ENCODE measurements at places on chromosomes 12 and 14.

GRCh38 chr12:123263196-123263817, 8.3 kb downstream of the CDK2AP1 start:
- no peak for DNase-seq

- DNase-seq = no peak
Measured at GRCh38 chr12:2111826-2112225, 59.0 kb downstream of the CACNA1C start.

GRCh38 chr12:131799828-131800593, 28.2 kb upstream of the MMP17 start:
- no peak for DNase-seq

DNA sequence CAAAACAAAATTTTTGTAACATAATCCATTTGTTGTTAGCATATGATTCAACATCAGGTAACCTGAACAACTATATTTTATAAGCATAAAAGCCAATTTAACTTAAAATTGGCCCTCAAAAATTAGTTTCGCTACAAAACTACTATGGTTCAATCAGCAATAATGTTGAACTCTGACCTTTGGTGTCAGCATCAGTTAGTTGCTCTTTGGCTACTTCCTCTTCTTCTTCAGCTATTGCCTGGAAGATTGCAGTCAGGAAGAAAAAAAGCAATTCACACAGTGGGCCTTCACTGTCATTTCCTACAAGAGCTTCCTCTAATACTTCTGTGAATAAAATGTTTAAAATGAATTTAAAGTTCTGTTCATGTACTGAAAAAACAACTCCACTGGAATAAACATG, 78.2 kb upstream of the CFL2 start:
- DNase-seq = no peak

- no peak for DNase-seq
Measured at GRCh38 chr12:13784504-13784903, 196.9 kb downstream of the GRIN2B start.

DNA sequence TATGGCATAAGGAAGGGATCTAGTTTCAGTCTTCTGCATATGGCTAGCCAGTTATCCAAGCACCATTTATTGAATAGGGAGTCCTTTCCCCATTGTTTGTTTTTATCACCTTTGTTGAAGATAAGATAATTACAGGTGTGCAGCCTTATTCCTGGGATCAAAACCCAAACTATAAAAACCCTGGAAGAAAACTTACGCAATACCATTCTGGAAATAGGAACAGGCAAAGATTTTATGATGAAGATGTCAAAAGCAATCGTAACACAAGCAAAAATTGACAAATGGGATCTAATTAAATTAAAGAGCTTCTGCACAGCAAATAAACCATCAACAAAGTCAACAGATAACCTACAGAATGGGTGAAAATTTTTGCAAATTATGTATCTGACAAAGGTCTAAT, 128.5 kb upstream of the DCN start:
- DNase-seq = no peak

GRCh38 chr14:90453401-90453951, 56.6 kb downstream of the CALM1 start:
- DNase-seq = no peak

GRCh38 chr12:91017511-91018263, 12.9 kb upstream of the EPYC start:
- no peak for DNase-seq

GRCh38 chr12:57758552-57759359, 3.9 kb downstream of the MARCHF9 start:
- DNase-seq = no peak

DNA sequence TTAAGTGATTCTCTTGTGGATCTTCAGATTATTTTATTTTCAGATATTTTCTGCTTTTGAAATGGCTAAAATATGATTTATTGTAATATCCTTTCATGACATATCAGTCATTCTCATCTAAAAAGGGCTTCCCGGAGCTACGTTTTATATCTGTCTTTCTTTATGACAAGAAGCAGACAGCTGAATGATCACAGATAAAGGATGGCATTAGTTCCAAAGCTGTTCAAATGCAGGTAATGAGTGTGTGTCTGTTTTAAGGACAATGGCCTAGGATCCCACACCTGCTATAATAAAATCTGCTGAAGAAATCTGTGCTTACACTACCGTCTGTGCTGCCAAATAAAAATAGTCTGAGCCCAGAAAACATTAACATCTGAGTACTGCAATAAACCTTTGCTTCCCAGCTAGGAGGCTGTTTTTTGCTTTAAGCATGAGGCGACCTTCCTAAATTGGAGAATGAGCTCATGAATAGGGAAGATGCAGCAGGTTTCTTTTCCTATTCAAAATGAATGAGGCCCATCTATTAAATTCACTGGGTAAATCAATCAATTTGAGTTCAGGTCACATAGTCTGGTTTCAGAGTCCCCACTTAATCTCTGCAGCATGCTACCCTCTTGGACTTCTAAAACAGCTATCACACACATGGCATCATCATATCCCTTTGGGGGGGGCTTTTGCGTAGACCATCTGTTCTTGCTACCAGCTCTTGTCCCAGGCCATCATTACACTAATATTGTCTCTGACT, 498.5 kb downstream of the NELL2 start:
- DNase-seq = peak; percentile 35

GRCh38 chr14:100032738-100033137, 32.5 kb upstream of the EVL start:
- DNase-seq = no peak

GRCh38 chr12:109821968-109822367, 11.2 kb downstream of the TRPV4 start:
- DNase-seq = no peak

DNA sequence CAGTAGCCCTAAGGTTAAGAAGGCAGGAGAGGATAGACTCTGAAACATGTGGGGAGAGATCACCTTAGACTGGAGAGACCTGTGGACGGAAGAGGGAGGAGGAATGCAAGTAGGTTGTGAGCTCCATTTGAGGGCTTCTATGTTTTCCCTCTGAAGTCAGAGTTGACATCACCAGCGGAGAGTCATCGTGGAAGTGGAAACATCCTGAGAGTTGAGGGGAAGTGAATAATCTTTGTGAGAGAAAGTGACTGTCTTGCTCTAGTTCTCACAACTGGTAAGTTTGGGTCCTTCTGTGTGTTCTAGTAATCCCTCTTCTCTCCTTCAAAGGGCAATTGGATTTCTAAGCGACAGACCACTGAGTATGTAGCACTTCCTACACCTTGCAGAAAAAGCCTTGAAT, 103.6 kb upstream of the CCND2 start:
- no peak for DNase-seq

- DNase-seq = no peak
Measured at GRCh38 chr12:61871485-61871810, 388.8 kb upstream of the USP15 start.

- DNase-seq = no peak
Measured at GRCh38 chr14:36507847-36508417, 12.1 kb downstream of the NKX2-1 start.

DNA sequence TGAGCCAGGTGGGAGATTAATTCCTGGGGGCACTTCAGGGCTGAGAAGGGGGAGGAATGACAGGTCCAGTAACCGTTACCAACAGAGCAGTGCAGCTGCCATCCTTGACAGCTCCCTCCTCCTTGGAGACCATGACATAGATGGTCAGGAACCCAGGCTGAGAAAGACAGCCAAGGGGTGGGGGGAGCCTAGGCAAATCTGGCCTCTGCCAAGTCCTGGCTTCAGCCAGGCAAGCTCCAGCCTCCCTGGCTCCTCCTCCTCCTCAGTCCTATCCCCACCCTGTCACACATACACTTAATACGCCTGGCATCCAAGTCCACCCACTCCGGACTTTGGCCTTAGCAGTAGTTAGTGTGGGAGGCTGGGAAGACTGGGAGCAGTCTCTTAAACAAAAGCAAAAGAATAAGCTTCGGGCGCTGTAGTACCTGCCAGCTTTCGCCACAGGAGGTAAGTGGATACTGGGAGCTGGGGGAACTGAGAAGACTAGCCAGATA, at the start of gene RDH5:
RDH5 (plus strand) TSS at position 323 of the 494 bp plus-strand sequence. CDS start 792 bp downstream, outside the sequence.
- peak; percentile 60 for DNase-seq

DNA sequence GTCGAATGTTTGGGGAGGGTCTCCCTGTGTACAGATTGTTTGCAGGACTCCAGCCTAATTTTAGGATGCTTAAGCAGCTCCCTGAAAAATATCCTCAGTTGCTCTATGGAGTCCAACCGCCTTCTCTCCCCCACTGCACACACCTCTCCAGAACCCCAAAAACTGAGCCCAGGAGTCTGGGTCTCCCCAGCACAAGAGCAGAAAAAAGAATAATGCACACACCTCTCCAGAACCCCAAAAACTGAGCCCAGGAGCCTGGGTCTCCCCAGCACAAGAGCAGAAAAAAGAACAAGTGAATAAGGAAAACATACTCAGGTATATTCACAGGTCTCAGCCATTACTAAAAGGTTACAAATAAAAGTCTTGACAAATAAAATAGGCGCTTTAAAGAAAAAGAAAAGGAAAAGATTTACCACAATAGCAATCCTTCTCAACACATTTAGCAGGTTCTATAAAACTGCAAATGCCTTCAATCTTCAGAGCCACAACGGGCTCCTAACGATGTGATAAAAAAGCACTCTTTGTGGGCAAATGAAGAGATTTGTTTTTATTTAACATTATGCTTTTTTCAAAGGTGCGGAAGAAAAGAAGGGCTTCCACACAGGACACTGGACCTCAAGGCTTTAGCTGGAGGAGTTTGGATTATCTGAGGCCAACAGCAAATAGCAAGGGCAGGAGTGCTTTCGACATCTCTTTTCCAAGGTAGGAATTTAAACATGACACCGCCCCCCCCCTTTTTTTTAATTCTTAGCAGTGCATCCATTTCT, 8.2 kb downstream of the BCL11B start:
- DNase-seq = no peak

- no peak for DNase-seq
Measured at GRCh38 chr12:46219877-46220655, 48.8 kb downstream of the SLC38A1 start.

DNA sequence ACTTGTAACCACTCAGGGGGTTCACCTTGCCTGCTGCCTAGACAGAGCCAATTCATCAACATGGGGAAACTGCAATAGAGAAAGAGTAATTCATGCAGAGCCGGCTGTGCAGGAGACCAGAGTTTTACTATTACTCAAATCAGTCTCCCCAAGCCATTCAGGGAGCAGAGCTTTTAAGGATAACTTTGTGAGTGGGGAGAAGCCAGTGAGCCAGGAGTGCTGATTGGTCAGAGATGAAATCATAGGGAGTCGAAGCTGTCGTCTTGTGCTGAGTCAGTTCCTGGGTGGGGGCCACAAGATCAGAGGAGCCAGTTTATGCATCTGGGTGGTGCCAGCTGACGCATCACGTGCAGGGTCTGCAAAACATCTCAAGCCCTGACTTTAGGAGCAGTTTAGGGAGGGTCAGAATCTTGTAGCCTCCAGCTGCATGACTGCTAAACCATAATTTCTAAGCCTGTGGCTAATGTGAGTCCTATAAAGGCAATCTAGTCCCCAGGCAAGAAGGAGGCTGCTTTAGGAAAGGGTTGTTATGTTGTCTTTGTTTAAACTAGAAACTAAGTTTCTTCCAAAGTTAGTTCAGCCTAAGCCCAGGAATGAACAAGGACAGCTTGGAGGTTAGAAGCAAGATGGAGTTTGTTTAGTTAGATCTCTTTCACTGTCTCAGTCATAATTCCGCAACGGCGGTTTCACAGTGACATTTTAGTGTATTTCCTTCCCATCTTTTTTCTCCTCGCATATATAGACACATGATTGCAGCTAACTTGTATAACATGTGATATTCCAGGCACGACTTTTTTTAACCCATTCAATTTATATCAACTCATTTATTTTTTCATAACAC, 68.9 kb upstream of the NCOR2 start:
- DNase-seq = peak; percentile 48

GRCh38 chr14:75960231-75960630, 21.6 kb downstream of the TGFB3 start:
- no peak for DNase-seq

DNA sequence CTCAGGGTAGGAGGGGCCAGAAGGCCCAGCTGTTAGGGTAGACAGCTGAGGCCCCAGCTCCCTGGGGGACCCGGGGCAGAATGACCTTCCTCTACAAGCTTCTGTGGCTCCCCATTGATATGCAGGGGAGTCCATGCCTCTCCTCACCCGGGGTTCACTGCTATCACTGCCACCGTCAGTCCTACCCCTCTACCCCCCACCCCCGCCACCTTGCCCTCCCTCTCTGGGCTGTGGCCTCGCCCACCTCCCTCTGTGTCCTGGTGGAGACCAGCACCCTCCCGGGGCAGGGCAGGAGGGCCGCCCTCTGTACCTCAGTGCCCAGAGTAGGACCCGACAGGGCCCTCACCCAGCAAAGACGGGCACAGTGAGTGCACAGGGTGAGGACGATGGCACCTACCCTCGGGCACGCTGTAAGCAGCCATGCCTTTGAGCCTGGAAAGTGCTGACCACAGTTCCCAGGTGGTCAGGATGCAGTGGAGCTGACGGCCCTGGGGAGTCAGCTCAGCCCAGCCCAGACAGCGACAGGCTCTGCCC, 88.4 kb upstream of the SFSWAP start:
- DNase-seq = no peak

- no peak for DNase-seq
Measured at GRCh38 chr12:96516472-96517430, 27.4 kb downstream of the CFAP54 start.

- DNase-seq = no peak
Measured at GRCh38 chr14:81440041-81440440, 39.9 kb upstream of the STON2 start.

- DNase-seq = no peak
Measured at GRCh38 chr14:47346849-47347248, 328.6 kb downstream of the MDGA2 start.

- no peak for DNase-seq
Measured at GRCh38 chr14:32703183-32703621, 235.5 kb upstream of the NPAS3 start.

DNA sequence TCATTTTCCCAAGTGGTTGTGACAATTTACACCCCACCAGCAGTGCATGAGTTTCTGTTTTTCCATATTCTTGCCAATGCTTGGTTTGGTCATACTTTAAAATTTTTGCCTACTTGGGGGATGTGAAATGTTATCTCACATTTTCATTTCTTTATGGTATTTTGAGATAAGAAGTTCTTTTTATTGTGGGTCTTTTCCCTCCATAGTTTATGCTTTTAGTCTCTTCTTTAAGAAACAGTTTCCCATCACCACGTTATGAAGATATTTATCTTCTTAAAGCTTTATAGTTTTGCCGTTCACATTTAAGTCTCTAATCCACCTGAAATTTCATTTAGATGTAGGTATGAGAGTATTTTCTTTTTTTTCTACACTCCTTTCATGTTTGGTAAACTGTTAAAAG, 95.7 kb downstream of the PPM1A start:
- no peak for DNase-seq

GRCh38 chr12:77734214-77734883, 96.3 kb upstream of the NAV3 start:
- DNase-seq = no peak

GRCh38 chr14:85295318-85295717, 234.6 kb upstream of the FLRT2 start:
- DNase-seq = no peak

- DNase-seq = no peak
Measured at GRCh38 chr12:27199638-27200300, 44.3 kb upstream of the STK38L start.

DNA sequence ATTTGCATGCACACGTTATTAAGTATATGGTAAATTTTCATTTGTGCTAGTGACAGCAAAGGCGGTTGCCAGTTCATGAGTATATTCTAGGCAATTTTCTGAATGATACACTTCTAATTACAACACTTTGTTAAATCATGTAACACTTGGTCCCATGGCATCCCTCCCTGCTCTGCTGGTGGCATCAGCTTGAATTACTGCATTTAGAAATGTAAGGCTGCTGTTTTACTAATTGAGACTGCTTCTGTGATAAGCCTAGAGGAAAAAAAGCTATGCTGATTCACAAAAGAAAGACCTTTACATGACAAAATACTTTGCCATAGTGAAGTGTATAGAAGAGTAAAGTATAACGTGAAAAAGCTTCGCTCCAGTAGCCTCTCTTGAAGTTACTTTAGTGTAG, 636.1 kb downstream of the KCNH5 start:
- no peak for DNase-seq
